ENCODE measurements at places on chromosomes 7 and 10. TPM values are rescaled to one million over a fixed set of nuclear protein-coding genes. Genes with fewer than 3 reads are reported as not detected.

The SCRN1 gene
- total RNA-seq, result 67.6 TPM

The GPNMB gene
- 5.9 TPM for total RNA-seq

The GNG11 gene
- total RNA-seq, result 0.85 TPM

The AS3MT gene
- total RNA-seq, result not detected

The AKR1C8 gene
- total RNA-seq, result not detected

The CDHR1 gene
- total RNA-seq, result 0.41 TPM

DNA sequence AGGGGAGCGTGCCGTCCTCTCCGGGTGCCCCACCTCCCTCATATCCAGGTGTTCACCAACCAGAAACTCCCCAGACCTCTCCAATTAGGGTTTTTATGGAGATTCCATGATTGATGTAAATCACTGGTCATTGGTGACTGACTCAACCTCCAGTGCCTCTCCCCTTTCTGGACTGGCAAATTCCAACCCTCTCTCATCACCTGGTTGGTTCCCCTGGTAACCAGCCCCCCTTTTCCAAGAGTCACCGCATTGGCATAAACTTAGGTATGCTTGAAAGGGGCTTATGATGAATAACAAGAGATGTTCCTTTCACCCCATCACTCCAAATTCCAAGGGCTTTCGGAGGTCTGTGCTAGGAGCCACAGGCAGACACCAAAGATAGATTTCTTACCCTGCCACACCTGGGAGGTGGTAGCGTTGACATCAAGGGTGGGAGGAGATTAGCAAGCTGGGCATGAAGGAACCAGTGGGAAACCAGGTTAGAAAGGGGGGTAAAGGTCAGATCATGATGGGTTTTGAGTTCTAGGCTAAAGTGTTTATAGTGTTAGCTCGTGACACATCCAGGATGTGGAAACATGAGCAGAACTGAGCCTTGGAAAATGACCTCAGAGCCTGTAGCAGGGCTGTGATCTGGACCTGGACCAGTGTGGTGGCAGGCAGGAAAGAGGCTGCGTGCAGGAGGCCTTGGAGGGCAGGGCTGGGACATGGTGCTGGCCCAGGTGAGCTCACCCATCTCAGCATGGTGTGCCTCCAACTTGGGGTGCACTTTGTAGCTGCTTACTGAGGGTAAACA is 45.1 kb downstream of the CAMK1D start:
- no peak for DNase-seq
- no peak overlapping the region for H3K27ac ChIP-seq

DNA sequence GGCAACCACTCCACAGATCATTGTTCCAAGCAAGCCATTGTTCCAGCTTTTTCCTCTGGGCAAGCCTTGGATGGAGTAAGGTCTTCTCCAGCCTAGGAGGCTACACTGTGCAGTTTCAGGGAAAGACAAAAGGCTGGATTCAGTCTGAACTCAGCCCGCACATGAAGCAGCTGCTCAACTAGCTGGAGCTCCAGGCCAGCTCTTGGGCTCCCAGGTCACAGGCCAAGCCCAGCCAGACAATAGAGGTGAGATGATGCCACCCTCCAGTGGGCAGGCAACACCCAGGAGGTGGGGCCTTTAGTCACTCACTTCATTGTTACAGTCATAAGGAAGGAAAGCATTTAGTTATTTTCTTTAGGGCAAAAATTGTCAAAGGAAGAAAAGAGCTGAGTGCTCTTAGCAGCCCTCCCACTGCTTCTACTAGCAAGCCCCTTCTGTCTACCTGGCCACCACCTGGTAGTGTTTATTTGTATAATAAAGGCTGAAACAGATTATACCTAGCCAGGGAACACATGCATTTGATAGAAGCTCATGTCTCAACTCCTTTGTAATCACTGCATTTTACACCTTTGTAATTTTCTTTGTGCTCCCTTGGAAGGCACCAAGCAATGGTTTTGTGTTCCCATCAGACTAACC is 253.4 kb downstream of the WDR11 start:
- no peak overlapping the region for H3K4me3 ChIP-seq
- DNase-seq, result no peak
- no peak overlapping the region for H3K27ac ChIP-seq
- no peaks in the 10 kb centered on the region for H3K27me3 ChIP-seq

DNA sequence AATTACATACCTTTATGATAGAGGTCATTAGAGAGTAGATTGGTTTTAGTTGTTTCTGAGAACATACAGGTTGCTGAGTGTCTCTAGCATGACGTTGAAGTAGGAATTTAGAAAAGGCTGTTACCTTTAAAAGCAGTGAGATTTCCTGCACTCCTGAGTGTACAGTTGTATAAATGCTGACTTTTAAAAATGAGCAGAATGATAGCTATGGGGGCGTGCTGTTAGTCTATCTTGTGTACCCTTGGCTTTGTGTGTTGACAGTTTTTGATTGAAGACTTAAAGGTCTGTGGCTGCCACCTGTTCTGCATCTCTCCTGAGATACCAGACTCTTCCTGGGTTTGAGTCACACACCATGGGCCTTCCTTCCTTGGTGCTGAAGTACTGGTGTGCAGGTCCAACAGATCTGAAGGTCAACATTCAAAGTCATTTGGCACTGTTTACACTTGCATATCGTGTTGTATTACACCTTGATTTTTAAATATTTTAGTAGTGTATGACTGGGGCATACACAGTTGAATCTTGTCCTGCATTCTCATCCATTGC is 23.8 kb downstream of the DNAJB6 start:
- H3K27me3 ChIP-seq, result no peaks in the 10 kb centered on the region
- DNase-seq, result no peak
- H3K4me1 ChIP-seq, result peaks cover 11% of the 10 kb centered on the region
- peaks cover 27% of the 10 kb centered on the region for H3K36me3 ChIP-seq
- no peak overlapping the region for H3K4me3 ChIP-seq

DNA sequence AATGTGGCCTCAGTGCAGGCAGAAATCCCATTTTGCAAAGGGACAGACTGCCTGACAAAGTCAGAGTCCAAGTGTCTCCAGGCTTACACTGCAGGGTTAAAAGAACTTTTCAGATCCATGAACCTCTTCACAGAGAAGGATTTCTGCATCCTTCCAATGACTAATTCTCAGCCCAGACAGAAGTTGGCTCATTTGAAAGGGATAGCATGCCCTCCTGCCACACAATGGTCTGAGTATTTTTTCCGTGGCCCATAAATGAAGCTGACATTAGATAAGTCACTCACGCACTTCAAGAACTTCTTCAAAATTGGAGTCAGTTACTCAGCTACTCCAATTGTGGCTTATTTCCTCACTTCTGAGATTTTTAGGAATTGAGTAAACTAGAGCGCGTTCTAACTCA is 170.2 kb downstream of the PLXNA4 start:
- no peak for DNase-seq
- H3K27me3 ChIP-seq, result no peaks in the 10 kb centered on the region
- H3K4me3 ChIP-seq, result no peak overlapping the region
- H3K4me1 ChIP-seq, result no peaks in the 10 kb centered on the region

GRCh38 chr10:124990671-124991625 is 49.0 kb downstream of the ZRANB1 start:
- peaks cover 9% of the 10 kb centered on the region for H3K4me1 ChIP-seq
- H3K27ac ChIP-seq, result no peak overlapping the region
- no peak for DNase-seq
- H3K36me3 ChIP-seq, result no peaks in the 10 kb centered on the region
- H3K4me3 ChIP-seq, result no peak overlapping the region

Data from GM12878 (cell line).